SHP77 treated with DMSO at 0.1 percent for 48 hours (cell line): ENCODE measurements at places on chromosomes 7 and 10.

GRCh38 chr10:109862041-109862440 is 61.3 kb downstream of the XPNPEP1 start:
- DNase-seq: no peak

DNA sequence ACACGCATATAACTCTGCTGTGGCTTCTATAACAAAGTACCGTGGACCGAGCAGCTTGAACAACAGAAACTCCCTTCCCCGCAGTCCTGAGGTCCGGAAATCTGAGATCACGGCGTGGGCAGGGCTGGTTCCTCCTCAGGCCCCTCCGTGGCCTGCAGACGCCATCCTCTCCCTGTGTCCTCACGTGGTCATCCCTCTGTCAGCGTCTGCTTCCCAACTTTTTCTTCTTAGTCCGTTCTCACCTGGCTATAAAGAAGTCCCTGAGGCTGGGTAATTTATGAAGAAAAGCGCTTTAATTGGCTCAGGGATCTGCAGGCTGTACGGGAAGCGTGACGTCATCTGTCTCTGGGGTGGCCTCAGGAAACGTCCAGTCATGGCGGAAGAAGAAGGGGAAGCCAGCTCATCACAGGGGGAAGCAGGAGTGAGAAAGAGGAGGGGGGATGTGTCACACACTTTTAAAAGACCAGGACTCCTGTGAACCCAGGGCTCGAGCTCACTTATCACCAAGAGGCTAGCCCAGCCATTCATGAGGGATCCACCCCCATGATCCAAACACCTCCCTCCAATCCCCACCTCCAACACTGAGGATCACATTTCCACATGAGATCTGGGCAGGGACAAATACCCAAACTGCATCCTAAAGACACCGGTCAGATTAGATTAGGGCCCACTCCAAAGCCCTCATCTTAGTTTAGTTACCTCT is 91.2 kb upstream of the INSIG1 start:
- DNase-seq: no peak

DNA sequence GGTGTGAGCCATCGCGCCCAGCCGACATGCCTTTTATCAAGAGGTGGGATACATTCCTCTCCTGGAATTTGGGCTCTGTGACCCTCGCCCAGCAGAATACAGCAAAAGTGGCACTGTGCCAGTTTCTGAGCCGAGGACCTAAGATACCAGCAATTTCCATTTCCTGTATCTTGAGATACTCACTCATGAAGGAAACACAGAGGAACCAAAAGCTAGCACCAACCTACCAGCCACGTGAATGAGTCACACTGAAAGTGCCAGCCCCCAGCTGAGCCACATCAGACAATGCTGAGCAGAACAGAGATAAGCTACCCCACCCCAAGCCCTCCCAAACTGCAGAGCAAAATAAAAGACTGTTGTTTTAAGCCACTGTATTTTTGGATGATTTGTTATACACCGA is 56.3 kb downstream of the CACUL1 start:
- DNase-seq: no peak

- DNase-seq: no peak
Measured at GRCh38 chr7:29045258-29046086, 87.3 kb upstream of the TRIL start.

DNA sequence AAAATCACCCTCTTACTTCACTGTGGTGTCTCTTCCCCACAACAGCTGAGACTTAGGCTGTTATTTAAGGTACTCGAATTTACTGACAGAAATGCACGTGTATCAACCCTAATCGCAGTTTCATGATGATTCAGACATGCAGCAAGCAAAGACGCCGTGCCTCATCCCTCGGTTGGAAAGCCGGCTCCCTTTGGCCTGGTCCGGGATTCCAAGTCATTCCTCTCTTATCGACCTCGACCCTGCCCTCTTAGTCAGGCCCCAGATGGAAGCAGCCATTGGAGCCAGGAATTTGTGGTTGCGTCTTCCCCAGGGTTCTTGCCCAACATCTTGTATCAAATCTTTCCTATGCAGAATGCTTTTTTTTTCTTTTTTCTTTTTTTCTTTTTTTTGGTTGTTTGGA is 229.5 kb downstream of the GATA3 start:
- no peak for DNase-seq

DNA sequence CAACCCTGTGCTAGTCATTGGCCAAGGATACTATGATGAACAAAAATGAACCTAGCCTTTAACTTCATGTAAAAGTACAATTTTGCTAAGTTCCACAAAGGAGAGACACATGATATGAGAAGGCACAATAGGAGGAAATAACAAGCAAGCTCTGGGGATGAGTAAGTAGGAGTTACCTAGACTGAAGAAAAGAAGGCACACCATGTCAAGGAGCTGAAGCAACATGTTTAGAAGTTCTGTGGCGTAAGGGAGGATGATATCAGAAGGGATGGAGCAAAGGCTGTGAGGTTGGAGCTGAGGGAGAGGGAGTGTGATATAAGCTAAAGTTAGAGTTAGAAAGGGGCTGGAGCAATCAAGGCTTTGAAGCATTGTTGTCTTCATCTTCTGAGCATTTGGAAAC is 25.6 kb downstream of the KIFBP start:
- DNase-seq: no peak

GRCh38 chr7:139860090-139860775 is 31.2 kb downstream of the TBXAS1 start:
- no peak for DNase-seq

- no peak for DNase-seq
Measured at GRCh38 chr7:107212725-107213124, 43.9 kb downstream of the HBP1 start.

DNA sequence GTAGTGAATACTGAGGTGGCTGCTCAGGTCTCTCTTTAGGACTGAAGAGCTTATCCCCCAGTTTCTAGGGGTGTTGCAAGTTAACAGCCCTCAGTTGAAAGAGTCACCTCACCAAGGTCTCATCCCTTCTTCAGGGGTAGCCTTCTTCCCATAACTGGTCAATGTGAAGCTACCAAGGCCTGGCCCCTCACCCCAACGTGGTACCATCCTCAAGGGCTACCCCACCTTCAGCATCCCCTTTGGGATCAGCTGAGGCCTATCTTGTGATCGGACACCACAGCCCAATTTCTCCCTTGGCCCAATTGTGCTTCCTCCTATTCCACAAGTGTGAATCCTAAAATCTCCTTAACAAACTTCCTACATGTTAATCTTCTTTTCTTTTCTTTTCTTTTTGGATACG is 289.5 kb upstream of the MKLN1 start:
- DNase-seq: no peak

DNA sequence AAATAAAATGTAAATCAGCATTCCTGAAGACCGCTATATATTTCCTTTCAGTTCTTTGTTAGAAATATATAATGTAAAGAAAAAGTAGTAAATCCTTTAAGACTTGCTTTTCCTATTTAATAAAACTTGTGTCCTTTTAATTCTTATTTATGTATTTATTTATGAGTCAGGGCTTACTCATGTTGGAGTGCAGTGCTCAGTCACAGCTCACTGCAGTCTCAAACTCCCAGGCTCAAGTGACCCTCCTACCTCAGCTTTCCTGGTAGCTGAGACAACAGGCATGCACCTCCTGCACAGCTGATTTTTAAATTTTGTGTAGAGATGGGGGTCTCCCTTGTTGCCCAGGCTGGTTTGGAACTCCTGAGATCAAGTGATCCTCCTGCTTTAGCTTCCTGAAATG is 724.5 kb downstream of the ANKRD7 start:
- no peak for DNase-seq

DNA sequence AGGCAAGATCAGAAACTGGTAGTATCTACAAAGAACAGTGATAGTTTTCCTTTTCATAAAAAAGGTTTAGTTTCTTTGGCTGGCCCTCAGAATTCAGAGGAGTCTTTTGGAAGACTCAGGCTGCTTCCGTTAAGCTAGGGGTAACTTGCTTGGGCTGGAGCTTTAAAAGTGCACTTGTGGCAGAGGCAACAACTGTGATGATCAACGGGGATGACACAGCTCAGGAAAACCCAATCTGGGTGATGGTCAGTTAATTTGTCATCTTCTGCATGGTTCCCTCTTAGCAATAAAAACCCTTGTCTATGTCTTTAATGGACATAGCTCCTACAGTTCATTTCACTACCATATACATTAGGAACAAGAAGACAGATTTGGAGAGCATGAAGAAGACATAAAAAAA is 46.7 kb downstream of the SGMS1 start:
- no peak for DNase-seq

GRCh38 chr7:40850017-40850416 is 715.2 kb downstream of the SUGCT start:
- DNase-seq: no peak

DNA sequence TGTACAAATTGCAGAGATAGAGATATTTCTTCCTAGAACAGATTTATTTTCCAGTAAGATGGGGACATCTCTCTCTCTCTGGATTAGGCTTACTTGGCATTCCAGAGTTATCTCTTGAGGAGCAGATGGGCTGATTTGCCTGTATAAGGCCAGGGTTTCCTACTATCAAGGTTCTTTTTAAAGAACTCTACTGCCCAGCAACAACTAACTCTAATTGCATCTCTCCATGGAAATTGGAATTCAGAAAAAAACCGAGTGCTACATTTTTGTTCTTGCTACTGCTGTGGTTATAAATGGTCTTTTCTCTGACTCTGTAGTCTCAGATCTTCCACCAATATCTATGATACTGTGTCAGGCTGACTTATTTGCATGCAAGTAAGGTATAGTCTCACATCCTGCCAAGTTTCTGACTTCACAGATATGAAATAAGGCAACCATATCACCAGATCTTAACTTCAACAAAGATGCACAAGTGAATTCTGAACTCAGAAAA is 161.1 kb downstream of the CRPPA start:
- no peak for DNase-seq

- DNase-seq: no peak
Measured at GRCh38 chr10:102455893-102456471, 4.6 kb upstream of the C10orf95 start.

- no peak for DNase-seq
Measured at GRCh38 chr10:119768455-119769094, 42.7 kb downstream of the INPP5F start.

- no peak for DNase-seq
Measured at GRCh38 chr10:122173766-122174435, 97.2 kb upstream of the BTBD16 start.

DNA sequence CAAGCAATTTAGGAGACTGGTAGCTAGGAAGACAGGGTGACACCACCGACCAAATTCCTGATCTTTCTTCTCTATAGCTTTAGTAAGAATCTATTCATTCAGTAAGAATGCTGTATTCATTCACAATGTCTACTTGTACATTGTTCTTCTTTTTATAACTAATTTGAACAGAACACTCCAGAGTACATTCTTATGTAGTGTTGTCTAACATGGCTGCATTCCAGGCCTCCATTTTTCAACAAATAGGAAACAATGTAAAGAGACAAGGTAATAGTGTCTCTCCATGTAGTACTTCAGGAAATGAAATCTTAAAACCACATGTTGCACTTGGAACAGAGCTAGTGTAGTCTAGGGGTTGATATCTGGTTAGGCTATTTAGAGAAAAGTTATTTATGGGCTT is 1.8 kb downstream of the VCL start:
- DNase-seq: no peak

GRCh38 chr7:24732646-24733413 is 24.4 kb downstream of the GSDME start:
- no peak for DNase-seq

DNA sequence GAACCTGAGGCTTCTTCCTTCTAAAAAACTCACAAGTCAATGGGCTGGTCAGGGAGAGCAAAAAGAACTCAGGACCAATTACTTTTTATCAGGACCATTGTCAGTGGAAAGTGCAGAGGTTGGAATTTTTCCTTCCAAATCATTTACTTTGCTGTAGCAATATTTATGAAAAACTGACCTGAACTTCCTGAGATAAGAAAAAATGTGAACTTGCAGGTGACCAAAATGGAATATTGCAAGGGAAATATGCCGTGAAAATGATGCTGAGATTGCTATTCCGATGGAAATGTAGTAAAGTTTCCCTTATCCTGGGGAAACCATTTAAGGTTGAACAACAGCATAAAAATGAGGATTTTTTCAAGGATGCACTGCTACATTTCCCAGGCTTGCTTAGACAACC is 148.3 kb upstream of the PFKP start:
- DNase-seq: no peak

DNA sequence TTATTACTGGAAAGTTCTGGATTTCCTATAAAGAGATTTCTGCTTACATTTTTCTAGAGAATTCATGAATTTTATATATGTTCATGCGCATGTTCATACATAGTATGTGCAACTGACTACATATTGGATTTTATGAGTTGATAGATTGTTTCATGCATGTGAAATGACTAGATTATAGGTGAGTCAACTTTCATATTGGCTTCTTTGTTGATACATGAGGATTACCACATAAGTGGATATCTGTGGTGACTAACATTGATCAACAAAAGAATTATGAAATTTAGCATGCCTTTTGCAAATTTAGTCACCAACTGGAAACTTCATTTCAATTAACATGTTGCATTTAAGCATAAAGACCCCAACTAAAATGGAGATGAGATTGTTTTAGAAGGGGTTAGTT is 99.0 kb downstream of the GNAT3 start:
- DNase-seq: no peak

- DNase-seq: no peak
Measured at GRCh38 chr10:100828738-100829096, 83.3 kb downstream of the PAX2 start.

DNA sequence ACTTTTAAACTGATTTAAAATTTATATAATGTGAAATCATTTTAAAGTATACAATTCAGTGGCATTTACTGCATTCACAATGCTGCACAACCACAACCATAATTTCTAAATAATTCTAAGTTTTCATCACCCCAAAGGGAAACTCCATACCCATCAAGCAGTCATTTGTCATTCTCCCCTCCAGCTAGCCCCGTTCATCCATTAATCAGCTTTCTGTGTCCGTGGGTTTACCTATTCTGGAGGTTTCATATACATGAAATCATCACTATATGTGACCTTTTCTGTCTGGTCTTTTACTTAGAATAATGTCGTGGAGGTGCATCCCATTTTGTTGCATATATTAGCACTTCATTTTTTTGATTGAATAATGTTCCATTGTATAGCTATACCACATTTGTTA is 214.1 kb downstream of the ADK start:
- DNase-seq: no peak

GRCh38 chr10:100146875-100147650 is 38.8 kb downstream of the ERLIN1 start:
- no peak for DNase-seq

- no peak for DNase-seq
Measured at GRCh38 chr10:2053805-2054204, 316.5 kb upstream of the ADARB2 start.

DNA sequence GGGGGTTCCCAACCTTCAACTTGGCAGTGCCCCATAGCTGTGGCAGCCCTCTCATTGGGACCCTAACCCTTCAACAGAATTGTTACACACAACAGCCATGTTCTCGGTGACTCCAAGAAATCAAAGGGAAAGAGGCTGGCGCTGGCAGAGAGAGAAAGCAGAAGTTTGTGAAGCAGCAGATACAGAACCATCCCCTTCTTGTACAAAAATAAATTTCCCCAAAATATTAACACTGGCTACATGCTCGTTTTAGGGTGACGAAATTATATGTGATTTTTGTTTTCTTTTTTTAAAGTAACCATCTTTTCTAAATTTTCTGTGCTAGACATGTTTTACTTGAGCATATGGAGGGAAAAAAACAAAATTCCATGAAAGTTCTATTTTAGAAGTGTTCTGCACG is 45.2 kb upstream of the SAMD8 start:
- DNase-seq: no peak

- DNase-seq: no peak
Measured at GRCh38 chr10:1462994-1463633, 274.2 kb downstream of the ADARB2 start.
